ENCODE measurements at places on chromosomes 1 and 21.
A peak's percentile ranks its signal among the peaks of the same experiment; 100 is the strongest.

GRCh38 chr1:205523891-205524793, 19.7 kb downstream of the CDK18 start:
- no peak overlapping the region for H3K4me3 ChIP-seq
- H3K4me1 ChIP-seq, result peaks cover 11% of the 10 kb centered on the region
- DNase-seq, result no peak
- H3K36me3 ChIP-seq, result no peaks in the 10 kb centered on the region
- H3K27ac ChIP-seq, result no peak overlapping the region

DNA sequence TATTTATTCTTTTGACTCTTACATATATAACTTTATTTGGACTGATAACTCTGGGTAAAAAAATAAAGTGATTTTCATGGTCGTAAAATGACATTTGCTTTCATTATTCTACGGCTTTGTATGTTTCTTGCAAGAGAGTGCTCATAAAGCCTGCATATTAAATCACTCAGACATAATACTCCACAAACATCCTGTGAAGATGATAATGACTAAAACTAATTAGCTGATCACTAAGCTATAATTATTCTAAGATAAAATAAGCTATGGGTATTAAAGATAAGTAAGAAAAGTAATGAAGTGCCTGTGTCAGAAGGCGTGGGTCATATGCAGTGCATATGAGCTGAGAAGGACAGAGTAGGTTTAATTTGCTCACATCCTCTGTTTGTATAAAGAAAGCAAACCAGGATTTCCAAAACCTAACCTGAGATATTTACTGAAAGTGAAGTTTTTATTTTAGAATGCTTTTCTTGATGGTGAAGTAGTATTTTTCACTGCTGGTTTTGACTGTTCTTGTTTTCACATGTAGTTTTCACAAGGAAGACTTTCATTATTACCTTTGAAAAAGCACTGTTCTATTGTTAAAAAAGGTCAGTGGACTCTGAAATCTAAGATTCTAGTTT, 278.8 kb downstream of the AMY1C start:
- no peak for DNase-seq
- H3K4me3 ChIP-seq, result no peak overlapping the region
- H3K4me1 ChIP-seq, result no peaks in the 10 kb centered on the region
- no peak overlapping the region for H3K27ac ChIP-seq

- no peak overlapping the region for H3K4me3 ChIP-seq
- no peaks in the 10 kb centered on the region for H3K4me1 ChIP-seq
- no peaks in the 10 kb centered on the region for H3K27me3 ChIP-seq
- H3K36me3 ChIP-seq, result no peaks in the 10 kb centered on the region
Measured at GRCh38 chr1:111406321-111406768, 21.2 kb downstream of the OVGP1 start.

GRCh38 chr1:160756849-160757201, 17.8 kb downstream of the SLAMF7 start:
- no peak for DNase-seq
- H3K36me3 ChIP-seq, result no peaks in the 10 kb centered on the region
- H3K4me1 ChIP-seq, result no peaks in the 10 kb centered on the region
- no peak overlapping the region for H3K4me3 ChIP-seq
- H3K27me3 ChIP-seq, result no peaks in the 10 kb centered on the region

DNA sequence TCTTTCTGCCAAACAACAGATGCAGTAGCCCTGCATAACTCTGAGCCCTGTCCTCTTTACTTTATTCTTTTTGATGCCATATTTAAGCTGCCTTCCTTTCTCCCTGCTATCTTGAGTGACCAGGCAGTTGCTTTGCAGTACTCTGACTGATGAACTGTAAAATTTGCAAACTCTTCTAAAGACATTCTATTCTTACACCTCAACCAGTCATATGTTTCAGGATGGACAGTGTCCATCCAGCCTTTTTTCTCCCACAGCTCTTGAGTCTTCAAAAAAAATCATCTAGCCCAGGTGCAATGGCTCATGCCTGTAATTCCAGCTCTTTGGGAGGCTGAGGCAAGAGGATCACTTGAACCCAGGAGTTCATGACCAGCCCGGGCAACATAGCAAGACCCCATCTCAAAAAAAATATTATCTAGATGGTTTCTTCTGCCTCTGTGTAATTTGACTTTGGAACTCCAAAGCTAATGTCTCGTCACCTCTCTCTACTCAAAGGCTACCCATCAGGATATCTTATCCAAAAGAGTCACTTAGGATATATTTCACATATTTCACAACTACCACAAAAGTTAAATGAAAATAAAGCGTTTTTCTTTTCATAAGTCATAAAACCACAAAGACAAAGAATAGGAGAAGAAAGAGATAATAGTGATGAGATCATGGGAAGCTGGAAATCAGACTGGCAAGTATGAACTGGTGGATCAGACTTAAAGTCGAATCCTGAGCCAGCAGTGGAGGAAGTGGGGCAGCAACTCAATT, 54.6 kb upstream of the IPO9 start:
- no peaks in the 10 kb centered on the region for H3K27me3 ChIP-seq
- H3K4me3 ChIP-seq, result no peak overlapping the region
- DNase-seq, result no peak
- no peak overlapping the region for H3K27ac ChIP-seq
- H3K36me3 ChIP-seq, result no peaks in the 10 kb centered on the region

GRCh38 chr1:66237722-66238479, 296.1 kb upstream of the SGIP1 start:
- H3K4me1 ChIP-seq, result no peaks in the 10 kb centered on the region
- H3K36me3 ChIP-seq, result no peaks in the 10 kb centered on the region
- no peak overlapping the region for H3K4me3 ChIP-seq
- no peak for DNase-seq
- H3K27me3 ChIP-seq, result no peaks in the 10 kb centered on the region
- no peak overlapping the region for H3K27ac ChIP-seq

- peak; percentile 14 for DNase-seq
- H3K27me3 ChIP-seq, result no peaks in the 10 kb centered on the region
- no peaks in the 10 kb centered on the region for H3K4me1 ChIP-seq
- no peak overlapping the region for H3K4me3 ChIP-seq
- no peak overlapping the region for H3K27ac ChIP-seq
Measured at GRCh38 chr21:33940164-33940880, 24.7 kb upstream of the ATP5PO start.

DNA sequence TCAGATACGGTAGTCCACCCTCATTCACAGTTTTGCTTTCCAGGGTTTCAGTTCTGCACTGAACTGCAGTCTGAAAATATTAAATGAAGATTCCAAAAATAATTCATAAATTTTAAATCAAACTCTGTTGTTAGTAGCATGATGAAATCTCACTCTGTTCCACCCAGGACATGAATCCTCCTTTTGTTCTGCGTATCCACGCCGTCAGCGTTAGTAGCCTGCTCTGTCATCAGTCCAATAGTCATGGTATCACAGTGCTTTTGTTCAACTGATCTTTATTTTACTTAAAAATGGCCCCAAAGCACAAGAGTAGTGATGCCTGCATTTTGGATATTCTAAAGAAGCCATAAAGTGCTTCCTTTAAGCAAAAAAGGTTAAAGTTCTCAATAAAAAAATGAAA, 23.9 kb downstream of the CHD1L start:
- no peak for DNase-seq
- H3K36me3 ChIP-seq, result no peaks in the 10 kb centered on the region
- H3K27me3 ChIP-seq, result no peaks in the 10 kb centered on the region
- H3K27ac ChIP-seq, result no peak overlapping the region
- H3K4me3 ChIP-seq, result no peak overlapping the region

DNA sequence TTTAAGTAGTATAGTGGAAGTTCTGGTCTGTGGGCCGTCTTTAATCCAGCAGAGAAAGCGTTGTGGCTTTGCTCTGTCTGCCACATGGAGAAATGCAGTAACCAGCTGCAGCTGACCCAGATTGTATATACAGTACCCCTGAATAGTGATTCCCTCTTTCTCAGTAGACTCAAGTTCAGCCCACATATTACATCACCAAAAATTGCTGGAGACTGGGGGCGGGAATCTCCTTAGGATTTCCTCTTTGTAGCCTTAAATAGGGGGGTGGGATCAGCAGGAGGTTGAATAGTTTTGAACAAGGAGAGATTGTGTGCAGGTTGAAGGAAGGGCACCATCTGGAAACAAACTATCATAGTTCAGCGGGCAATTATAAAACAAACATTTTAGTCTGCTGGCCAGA, at the start of gene ANGPTL1:
Gene ANGPTL1 (minus strand): TSS at position 134 of the 400 bp plus-strand sequence. CDS start 5,301 bp downstream, outside the sequence.
- no peaks in the 10 kb centered on the region for H3K36me3 ChIP-seq
- no peak for DNase-seq
- H3K27me3 ChIP-seq, result no peaks in the 10 kb centered on the region

- no peaks in the 10 kb centered on the region for H3K36me3 ChIP-seq
- H3K4me3 ChIP-seq, result no peak overlapping the region
- no peaks in the 10 kb centered on the region for H3K4me1 ChIP-seq
- no peaks in the 10 kb centered on the region for H3K27me3 ChIP-seq
Measured at GRCh38 chr1:157806431-157807149, 13.3 kb downstream of the FCRL1 start.

GRCh38 chr1:110370827-110371226, 20.0 kb downstream of the SLC16A4 start:
- DNase-seq, result no peak
- H3K36me3 ChIP-seq, result no peaks in the 10 kb centered on the region
- no peaks in the 10 kb centered on the region for H3K4me1 ChIP-seq
- no peaks in the 10 kb centered on the region for H3K27me3 ChIP-seq
- H3K4me3 ChIP-seq, result no peak overlapping the region

DNA sequence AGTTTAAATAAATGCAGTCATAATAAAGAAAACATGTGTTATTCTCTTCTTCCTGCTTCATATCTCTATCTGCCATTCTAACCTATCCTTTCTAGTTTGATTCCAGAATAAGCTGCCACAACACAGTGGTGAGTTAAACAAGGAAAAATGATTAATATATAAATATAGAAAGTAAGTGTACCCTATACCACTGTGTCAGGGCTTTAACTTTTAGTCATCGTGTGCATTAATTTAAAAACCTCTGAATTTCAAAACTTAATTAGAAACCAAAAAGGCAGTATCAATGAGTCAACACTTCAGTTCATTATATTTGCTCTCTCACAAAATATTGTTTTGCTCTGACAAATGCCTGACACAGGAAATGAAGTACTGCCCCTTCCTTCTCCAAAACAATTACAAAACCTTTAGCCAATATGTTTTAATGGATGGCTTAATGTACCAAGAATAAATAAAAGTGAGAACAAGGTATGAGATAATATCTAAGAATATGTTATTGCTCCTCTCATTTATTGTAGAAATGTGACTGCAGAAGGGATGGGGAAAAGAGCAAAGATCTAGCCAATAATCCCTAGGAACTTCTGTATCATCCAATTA, 634.8 kb downstream of the KCNT2 start:
- DNase-seq, result no peak
- no peak overlapping the region for H3K27ac ChIP-seq
- no peaks in the 10 kb centered on the region for H3K36me3 ChIP-seq
- H3K4me3 ChIP-seq, result no peak overlapping the region
- no peaks in the 10 kb centered on the region for H3K4me1 ChIP-seq
- H3K27me3 ChIP-seq, result no peaks in the 10 kb centered on the region

GRCh38 chr21:35343046-35343819, 294.1 kb upstream of the RUNX1 start:
- no peak overlapping the region for H3K4me3 ChIP-seq
- H3K27ac ChIP-seq, result no peak overlapping the region
- no peaks in the 10 kb centered on the region for H3K36me3 ChIP-seq
- H3K4me1 ChIP-seq, result no peaks in the 10 kb centered on the region

DNA sequence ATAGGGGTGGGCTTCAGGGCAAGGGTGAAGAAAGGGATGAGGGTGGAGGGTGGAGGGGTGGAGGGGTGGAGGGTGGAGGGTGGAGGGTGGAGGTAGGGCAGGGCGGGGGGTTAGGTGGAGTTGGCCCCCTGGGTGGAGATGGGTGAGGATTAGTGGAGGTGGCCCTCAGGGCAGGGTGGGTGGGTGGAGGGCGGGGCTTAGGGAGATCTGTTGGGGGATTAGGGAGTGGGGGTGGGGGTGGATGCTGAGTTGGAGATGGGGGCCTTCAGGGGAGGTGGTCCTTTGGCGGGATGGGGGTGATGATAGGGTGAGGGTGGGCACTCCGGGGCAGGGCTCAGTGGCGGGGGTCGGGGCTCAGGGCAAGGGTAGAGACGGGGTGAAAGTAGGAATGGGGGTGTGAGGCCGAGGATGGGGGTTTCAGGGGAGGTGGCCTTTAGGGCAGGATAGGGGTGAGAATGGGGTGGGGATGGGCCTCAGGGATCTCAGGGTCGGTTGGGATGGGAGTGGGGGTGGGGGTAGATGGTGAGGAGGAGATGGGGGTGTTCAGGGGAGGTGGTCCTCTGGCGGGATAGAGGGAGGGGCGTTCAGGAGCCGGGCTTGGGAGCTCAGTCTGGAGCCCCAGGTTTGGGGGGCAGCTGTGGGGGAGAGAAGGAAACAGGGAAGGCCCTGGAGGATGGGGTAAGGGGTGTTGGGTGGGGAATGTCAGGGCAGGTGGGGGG, 800 bp upstream of the DNMT3L start:
- H3K4me1 ChIP-seq, result no peaks in the 10 kb centered on the region
- no peak for DNase-seq
- no peak overlapping the region for H3K4me3 ChIP-seq
- no peaks in the 10 kb centered on the region for H3K36me3 ChIP-seq
- no peaks in the 10 kb centered on the region for H3K27me3 ChIP-seq
- H3K27ac ChIP-seq, result no peak overlapping the region

GRCh38 chr1:67227196-67227595, 60.9 kb downstream of the IL23R start:
- H3K4me3 ChIP-seq, result no peak overlapping the region
- no peaks in the 10 kb centered on the region for H3K27me3 ChIP-seq
- no peak for DNase-seq
- no peaks in the 10 kb centered on the region for H3K36me3 ChIP-seq
- no peaks in the 10 kb centered on the region for H3K4me1 ChIP-seq
- no peak overlapping the region for H3K27ac ChIP-seq

- peaks cover 88% of the 10 kb centered on the region for H3K4me1 ChIP-seq
- H3K27ac ChIP-seq, result peak overlapping the region; percentile 30
- no peaks in the 10 kb centered on the region for H3K27me3 ChIP-seq
- no peak overlapping the region for H3K4me3 ChIP-seq
- no peak for DNase-seq
Measured at GRCh38 chr1:164720440-164721227, 161.7 kb downstream of the PBX1 start.

DNA sequence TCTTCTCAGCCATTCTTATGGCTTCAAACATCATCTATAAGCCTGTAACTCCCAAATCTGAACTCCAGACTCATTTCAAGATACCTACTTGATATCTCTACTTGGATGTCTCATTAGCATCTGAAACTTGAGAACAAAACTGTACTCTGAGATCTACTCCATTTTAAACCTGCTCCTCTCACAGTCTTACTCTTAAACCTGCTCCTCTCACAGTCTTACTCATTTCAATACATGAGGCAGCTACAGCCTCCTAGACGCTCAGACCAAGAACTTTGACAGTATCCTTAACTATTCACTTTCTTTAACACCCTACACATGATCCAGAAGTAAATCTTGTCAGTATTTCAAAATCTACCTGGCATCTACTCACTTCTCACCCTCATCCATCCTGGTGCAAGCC, 54.3 kb downstream of the NBPF6 start:
- no peaks in the 10 kb centered on the region for H3K27me3 ChIP-seq
- no peaks in the 10 kb centered on the region for H3K36me3 ChIP-seq
- no peak for DNase-seq
- no peaks in the 10 kb centered on the region for H3K4me1 ChIP-seq
- H3K4me3 ChIP-seq, result no peak overlapping the region
- no peak overlapping the region for H3K27ac ChIP-seq
